BJ (cell line): ENCODE measurements at places on chromosomes 2 and 18.

DNA sequence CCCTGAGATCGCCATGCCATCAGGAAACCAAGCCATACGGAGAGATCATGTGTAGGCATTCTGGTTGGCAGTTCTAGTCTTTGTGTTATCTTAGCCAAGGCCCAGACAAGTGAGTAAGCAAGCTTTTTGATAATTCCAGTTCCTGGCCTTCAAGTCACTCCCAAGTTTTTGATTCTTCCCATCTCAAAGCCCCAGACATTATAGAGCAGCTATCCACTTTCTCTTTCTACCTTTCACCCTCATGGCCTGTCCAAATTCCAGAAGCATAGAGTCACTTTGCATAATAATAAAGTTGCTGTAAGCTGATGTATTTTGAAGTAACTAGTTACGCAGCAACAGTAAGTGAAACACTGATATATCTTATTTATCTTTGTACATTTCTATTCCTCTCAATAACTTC lies 26.8 kb upstream of the IL1RL1 start:
- DNase-seq = no peak

DNA sequence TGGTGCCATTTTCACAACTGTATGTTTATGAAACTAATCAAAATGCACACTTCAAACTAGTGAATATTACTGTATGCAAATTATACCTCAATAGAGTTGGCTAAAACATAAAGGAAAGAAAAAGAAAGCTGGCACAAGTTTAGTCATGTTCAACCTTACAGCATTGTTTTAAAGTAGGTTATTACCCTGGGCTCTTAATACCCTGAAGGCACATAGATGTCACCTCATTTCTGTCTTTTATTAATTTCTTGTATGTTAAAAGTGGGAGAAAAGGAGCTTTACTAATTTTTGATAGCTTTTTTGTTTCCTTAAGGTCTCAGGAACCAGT lies 32.7 kb downstream of the TMEM131 start:
- DNase-seq = no peak

DNA sequence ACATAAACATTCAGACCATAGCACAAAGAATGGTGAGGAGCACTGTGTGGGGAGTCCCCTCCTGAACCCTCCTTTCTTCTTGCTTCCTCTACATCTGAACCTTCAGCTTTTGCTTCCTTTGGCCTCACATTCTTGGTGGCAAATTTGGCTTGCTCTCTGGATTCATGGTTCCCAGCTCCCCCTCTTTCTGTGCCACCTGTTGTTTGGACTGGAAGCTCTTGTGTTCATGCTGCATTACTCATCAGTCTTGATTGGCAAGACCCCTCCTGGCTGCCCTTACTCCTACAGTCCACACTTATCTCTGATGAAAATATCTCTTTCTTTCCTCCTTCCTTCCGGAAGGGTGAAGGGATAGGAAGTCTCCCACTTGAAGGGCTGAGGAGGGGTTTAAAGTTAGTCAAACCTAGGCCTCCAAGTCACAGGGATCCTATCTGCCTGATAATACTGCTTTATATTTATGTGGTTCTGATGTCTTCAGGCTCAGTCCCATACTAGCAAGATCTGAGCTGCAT lies 70.0 kb downstream of the MYO3B start:
- no peak for DNase-seq

DNA sequence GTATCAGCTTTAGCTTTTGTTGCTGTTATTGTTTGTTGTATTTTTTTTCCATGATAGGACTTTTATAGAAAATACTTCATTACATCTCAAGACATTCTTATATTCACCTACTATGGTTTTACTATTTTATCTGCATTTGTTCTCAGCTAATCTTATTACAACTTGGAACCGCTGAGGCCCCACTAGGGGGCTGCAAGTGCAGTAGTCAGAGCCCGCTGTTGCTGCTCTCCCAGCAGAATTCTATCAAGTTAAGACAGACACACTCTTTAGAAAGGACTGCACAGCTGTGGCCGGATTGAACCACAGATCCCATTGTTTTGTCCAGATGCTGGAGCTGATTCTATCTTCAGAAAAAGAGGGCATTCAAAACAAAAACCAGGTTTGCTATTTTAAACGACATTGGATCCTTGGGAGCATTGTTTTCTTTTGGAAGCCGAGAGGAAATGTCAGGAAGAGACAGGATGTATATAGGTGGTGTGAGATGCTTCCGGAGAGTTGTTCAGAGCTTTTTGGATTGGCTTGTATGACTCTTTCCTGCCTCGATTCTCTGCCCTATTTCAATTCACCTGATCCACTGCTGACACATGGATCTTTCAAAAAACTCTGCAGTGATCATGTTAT lies 105.7 kb upstream of the GAREM1 start:
- DNase-seq = no peak

DNA sequence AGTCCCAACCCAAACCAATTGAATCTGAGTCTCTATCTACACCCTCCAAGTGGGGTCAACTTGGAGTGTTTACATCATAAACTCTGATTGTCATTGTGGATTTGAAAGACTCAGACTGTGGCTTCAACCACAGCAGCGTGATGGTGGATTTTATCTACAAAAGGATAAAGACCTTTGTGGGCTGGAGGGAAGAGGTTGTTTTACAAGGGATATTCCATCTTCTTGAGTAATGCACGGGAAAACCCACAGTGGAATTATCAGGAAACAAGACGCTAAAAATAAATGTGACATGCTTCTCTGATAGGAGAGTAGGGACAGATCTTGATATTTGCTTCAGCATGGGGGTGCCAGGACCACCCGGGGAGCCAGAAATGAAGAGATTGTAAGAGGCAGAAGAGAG lies 93.5 kb downstream of the LPIN1 start:
- no peak for DNase-seq

DNA sequence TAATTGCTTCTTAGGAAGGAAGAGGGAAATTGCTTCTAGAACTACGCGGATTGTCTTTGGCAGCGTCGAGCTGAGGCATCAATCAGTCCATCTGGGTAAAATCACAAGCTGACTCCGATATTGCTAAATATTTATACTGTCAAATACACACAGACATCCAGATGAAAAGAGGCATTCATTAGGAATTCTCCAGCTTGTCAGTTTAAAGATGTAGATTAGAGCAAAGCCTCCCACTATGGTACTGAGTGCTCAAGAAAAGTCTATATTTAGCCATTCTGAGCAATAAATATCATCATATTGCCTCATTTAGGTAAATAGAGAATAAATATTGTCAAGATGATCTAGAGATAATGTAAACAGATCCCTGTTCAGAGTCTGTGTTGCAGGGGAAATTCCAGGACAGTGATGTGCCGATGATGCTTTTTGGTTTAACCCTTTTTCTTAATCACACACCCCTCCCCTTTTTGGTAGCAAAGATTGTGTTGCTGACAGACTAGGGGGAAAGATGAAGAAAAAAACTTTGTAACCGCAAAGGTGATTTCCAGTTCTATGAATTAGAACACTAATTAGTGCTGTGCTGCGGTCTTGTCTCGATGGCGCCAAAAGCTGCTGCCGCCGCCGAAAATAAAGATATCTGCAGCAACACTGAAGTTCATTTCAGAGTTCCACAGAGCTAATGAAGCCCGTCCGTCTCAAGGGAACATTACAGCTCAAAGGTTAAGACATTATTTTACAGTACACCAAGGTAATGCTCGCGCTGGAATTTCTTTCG lies 171.8 kb downstream of the PTGR3 start:
- peak; percentile 1 for DNase-seq

GRCh38 chr2:63981702-63982103 lies 37.5 kb downstream of the VPS54 start:
- DNase-seq = no peak

DNA sequence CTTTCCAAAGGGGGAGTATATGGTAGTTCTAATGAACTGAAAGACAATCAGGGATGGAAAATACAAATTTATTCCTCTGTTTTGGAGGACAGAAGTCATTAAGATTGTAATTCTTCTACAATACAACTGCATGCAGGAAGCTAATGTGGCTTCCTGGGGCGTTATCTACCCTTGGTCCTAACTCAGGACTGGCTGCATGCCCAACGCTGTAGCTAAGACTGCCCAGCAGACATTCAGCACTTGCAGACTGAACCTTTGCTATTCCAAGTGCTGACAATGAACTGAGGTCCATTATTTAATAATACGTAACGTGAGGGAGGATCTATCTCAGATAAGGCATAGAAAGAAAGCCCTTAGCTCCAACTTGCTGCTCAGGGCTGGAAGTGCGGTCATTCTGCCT lies 53.2 kb downstream of the ZAP70 start:
- DNase-seq = no peak

DNA sequence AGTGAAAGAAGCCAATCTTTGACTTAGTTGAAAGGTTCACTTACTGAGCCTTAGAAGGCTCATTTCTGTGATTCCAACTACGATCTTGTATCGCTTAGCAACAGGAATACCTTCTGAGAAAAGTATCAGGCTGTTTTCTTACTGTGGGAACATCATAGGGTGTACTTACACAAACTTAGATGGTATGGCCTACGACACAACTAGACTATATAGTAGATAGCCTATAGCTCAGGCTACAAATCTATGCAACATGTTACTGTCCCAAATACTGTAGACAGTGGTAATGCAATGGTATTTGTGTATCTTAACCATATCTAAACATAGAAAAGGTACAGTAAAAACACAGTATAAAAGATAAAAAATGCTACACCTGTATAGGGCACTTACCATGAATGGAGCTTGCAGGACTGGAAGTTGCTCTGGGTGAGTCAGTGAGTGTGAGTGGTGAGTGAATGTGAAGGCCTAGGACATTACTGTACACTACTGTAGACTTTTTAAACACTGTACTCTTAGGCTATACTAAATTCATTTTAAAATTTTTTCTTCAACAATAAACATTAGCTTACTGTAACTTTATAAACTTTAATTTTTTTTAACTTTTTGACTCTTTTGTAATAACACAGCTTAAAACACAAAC lies 148.8 kb upstream of the STON1 start:
- DNase-seq = no peak

DNA sequence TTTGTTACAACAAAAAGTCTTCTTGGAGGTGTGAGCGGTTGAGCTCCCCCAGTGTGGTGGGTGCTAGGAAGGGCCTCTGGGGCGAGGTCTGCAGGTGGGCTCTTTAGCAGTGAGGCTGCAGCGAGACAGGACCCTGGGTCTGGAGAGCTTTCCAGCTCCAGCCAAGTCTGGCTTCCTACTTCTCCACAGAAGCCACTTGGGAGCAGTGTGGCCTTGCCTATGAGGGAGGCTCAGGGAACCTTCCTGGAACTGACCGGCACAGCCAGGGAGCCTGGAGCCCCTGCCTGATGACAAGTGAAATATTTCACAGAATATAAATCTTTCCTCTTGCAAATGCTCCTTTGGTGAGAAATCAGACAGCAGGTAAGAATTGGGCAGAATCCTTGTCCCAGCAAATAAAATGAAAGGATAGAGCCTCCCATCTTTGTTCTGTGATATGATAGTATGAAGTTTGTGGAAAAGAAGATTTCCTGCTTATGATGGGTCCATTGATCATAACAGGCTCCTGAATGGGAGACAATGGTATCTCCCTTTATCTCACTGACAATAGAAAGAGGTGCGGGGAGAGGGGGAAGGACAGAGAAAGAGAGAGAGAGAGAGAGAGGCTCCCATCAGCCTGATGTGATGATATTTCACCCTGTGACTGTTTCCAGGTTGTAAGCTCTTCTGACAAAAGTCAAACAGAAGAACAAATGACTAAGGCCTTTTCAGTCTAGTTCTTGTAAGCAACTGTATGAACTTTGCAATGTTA lies 289.8 kb upstream of the SPRED2 start:
- DNase-seq = no peak

DNA sequence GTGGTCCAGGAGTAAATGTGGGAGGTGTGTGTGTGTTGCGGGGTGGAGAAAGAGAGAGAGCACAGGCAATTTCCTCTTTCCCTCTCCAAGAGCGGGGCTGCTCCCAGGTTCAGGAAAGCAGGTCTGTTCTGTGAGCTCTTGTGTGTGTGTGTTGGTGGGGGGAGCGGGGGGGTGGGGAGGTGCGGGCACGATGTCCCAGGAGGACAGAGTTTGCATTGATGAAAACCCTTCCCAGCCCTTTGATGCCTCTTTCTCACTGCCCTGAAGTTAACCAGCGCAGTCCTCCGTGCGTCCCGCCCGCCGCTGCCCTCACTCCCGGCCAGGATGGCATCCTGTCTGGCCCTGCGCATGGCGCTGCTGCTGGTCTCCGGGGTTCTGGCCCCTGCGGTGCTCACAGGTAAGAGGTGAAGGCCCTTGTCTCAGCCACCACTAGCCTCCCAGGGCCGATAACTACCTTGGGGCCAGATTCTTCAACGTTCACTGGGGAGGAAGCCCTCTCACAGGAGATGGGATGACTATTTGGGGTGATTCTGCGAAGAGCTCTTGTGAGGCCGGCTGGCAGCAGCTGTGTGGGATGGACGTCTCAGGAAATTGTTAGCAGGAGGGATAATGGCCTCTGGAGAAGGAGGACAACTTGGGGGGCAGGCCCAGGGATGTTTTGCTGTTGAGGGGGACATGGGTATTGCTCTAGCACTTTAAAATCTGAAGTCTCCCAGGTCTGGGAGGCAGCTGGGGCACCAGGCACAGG lies at the start of gene SNORC:
SNORC (plus strand) TSS at position 247 of the 748 bp plus-strand sequence; CDS start at position 325, 78 bp downstream.
- DNase-seq = no peak

- DNase-seq = no peak
Measured at GRCh38 chr2:156874707-156875106, 382.8 kb upstream of the GALNT5 start.

DNA sequence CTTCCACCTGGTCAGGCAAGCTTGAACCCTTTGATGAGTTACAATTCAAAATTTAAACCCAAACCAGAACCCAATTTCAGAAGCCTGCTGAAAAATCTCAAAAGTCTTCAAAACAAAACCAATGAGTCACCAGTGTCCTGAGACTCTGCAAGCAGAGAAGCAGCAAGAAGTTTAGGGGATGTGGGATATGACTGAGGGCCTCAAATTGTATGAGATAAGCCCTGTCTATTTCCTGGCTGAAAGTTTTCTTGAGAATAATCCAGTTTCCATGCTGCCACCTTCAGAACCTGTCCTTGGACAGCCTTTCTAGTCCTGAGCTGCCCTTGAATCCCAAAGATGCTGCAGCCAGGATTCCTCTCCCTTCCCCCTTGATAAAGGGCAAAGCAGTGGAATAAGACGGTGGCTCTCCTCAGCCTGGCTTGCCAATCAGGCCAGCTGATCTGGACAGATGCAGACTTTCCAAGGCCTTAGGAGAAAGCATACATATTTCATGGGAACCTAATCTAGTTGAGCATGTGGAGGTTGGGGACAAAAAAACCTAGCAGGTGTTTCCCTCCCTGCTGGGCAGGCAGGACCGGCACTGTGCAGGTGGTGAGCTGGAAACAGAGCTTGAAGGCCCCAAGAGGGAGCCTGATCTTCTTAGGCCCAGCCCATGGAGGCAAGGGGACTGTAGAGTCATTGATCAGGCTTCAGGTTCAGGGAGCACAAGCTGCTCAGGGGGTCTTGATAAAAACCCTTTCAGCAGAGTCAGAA lies 278.0 kb upstream of the MGAT5 start:
- no peak for DNase-seq

- DNase-seq = no peak
Measured at GRCh38 chr2:12399240-12399639, 317.5 kb upstream of the TRIB2 start.

DNA sequence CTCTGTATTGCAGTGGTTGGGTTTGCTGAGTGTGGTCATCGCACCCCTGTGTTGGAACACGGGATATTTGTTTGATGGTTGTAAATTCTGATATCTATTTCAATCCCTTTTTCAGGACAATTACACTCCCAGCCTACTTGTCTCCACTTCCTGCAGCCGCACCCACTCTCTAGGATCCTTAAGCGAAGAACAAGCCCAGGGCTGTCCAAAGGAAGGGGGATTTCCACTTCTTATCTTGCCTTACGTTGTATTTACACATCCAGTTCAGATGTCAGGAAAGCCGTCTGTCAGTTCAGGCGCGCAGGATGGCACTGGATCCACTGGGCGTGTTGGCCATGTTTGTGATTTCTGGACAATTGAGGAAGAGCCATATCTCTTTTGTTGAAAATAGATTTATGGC lies 834.5 kb upstream of the SALL3 start:
- no peak for DNase-seq
